HL-60 (cell line): ENCODE measurements at places on chromosomes 4 and X.

DNA sequence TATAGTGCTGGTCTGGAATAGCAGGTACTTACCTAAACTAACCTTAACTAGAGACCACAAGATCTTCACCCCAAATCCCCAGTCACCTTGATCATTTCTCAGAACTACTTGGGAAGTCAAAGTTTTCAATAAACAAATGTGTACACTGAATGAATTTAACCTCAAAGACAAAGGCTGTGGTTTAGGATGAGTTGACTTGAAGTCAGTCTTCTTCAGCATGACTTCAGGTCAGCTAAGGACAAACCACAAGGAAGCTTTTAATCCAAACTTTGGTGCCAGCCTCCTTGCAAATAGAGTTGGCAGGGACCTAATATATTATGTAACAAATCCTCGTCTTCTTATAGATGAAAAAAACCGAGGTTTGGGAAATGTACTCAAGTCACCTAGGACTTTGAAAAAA, 21.2 kb upstream of the VCX2 start:
- DNase-seq, result no peak

DNA sequence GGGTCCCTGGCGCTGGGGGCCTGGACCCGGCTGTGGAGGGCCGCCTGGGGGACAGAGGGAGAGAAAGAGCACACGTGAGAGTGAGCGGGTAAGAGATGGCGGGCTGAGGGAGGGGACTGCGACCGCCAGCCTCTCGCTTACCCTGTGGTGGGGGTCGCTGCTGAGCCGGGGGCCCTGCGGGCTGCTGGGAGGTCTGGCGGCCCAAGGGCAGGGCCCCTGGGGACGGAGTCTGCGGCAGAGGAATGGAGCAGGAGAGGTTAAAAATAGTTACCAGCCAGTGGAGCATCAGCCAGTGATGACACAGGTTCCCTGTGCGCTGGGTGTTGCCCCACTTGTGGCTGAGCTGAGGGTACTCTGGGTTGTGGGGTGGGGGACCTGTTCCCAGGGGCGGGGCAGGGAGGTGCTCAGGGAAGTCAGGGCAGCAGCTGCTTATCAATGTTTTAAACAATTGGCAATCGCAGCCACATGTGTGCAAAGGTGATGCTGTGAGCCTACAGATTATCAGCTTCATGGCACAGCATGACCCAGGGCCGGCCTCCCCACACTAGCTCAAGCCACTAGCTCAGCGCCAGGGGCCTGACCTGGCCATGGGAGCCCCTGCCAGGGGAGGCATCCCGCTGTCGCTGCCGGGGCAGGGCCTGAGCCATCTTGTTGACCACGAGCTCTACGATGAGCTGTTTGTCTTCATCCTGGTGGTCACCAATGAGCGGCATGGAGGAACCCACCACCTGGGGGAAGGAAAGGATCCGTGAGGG, 7.5 kb upstream of the TIMP1 start:
- no peak for DNase-seq

GRCh38 chr4:30930276-30930675, 210.1 kb downstream of the PCDH7 start:
- no peak for DNase-seq

- no peak for DNase-seq
Measured at GRCh38 chr4:173642509-173642908, 112.5 kb upstream of the HAND2 start.

- DNase-seq, result no peak
Measured at GRCh38 chrX:42803320-42803719, 25.4 kb upstream of the PPP1R2C start.

DNA sequence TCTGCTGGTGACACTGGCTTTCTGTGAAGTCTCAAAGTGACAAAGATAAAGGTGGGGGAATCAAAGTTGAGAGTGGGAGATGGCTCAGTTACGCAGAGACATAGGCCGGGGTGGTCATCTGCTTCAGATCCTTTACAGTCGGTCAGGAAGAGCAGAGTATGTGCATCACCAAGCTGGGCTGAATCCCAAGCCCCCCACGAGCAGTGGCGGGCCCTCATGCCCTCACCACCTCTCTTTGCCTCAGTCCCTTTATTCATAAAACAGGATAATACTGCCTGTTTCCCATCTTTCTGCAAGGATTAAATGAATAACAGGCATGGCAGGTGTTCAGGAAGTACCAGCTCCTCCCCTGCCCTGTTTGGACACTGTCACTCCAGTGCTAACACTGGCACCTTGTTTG, 135.6 kb downstream of the EVC2 start:
- no peak for DNase-seq

DNA sequence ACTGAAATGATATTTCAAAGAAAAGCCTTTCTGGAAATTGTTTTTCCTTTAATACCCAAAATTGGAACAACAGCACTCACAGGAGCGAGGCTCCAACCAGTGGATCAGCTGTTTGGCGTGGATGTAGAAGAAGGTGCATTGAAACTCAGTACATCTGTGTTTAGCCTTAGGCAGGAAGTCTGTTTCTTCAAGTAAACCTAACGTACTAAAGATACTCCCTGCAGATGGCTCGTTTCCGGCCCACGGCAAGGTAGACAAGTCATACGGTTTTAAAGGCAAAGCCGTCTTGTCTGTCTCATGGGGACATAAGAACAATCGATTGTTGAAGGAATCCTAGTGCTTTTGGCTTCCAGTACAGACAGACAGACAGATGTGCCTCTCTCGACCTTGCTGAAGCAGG, 50.0 kb upstream of the CLCN4 start:
- DNase-seq, result no peak

DNA sequence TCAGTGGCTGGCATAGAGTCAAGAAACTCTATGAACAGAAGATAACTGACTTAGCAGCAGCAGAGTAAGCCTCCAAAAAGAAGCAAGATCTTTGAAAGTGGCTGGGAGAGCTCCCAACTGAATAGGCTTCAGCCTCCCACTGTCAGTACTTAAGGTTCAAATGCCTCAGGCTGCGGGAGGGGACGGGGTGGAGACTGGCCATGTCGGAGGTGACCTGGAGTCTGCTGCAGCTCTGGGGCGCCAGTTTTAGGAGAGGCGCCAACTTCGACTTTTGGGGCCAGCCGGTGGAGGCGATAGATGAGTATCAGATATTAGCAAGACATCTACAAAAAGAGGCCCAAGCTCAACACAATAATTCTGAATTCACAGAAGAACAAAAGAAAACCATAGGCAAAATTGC, 67.3 kb downstream of the TMEM144 start:
- no peak for DNase-seq

DNA sequence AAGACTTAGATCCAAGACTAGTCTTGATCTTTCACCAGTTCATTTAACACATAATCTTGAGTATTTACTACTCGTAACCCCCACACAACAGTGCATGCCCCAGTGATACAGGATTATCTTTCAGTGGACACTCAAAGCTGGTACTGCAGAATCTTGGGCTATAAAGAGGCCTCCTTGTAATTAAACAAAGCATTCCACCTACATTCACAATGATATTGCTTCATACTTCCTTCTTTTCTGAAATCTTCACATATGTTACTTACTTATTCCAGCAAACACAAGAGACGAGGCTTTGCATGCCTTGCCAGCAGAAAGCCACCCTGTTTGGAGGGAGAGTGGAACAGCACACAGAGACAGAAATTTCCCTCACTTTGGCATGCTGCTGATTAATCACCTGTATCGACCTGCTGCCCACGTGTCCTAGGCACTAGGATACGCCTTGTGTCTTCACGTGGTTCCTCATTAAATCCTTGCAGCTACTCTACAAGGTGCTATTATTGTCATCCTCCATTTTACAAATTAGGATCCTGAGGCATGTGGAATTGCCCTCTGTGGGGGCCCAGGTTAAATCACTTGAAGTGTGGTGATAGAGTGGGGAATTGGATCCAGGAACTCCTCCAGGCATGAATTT, 77.3 kb downstream of the FAM184B start:
- DNase-seq, result no peak

DNA sequence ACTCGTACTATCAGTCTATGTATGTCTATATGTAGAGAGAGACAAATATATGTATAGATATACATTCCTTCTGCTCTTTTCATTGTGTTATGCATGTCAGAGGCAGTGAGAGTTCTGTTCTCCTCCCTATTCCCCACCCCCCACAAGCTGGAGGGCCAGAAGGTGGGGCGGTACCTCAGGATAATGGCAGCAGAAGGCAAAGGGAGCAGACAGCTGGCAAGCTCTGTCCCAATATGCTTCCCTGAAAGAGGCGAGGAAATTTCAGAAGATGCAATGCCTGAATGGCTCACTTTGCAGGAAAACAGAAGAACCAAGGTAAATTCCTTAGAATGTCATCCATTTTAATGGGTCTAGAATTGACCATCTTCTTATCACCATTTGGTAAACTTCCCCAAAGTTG, 114.4 kb downstream of the NAA11 start:
- no peak for DNase-seq

DNA sequence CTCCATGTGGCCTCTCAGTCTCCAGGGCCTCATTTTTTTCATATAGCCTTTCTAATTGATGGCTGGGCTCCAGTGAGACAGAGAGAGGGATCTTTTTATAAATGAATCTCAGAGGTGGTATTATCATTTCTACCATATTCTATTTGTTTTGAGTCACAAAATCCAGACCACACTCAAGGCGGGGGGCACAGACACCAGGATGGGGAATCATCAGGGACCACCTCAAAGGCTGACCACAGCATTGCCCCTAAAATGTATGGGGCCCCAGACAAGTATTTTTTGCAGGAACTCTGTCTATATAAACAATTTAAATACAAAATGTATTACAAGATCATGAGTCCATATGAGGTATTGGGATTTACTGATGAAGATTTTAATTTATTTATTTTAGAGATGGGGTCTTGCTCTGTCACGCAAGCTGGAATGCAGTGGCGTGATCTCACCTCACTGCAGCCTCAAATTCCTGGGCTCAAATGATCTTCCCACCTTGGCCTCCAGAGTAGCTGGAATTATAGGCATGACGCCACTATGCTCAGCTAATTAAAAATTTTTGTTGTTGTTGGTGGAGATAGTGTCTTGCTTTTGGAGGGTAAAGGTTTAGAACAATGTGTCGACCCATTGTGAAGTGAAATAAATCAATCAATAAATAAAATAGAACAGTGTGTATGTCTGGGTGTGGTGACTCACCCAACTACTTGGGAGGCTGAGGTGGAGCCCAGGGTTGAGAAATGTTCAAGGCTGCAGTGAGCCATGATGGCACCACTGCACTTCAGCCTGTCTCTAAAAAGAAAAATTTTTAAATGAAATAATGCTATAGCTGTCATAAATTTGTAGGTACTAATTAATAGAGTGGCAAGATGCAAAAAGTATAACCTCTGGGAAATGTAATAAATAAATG, 29.4 kb downstream of the WDR13 start:
- no peak for DNase-seq

GRCh38 chr4:94582517-94582916, 130.8 kb downstream of the PDLIM5 start:
- DNase-seq, result no peak

DNA sequence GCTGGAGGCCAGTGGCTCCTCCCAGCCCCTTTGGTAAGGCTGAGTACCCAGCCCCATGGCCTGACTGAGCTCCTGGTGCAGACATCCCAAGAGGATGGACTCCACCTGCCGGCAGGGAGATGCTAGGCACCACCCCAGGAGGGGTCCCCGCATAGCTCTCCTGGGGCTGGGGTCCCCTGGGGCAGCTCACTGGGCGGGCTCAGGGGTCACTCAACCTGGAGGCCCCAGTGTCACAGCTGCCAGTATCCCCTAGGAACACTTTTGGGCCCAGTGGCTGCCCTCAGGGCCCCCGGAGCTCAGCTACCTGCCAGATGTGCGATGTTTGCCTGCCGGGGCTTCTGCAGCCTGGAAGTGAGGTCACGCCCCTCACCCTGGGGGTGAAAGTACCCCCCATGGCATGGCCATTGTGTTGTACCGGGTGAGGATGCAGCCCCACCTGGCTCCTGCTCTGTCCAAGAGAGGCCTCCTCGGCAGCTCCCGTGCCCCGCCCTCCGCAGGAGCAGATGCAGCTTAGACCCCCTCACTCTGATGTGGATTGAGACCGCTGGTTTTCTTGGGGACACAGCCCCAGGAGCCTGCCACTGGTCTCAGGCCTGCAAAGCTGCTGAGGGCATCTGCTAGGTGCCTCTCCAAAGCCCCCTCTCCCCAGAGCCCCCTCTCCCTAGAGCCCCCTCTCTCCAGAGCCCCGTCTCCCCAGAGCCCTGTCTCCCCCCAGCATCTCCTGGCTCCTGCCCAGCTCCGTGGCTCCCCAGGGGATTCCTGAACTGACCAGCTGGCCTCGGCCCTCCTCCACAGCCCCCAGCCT, 6.7 kb upstream of the HGFAC start:
- DNase-seq, result no peak

GRCh38 chr4:180261346-180261745, 1981.9 kb upstream of the TENM3 start:
- no peak for DNase-seq

GRCh38 chr4:37679301-37679700, 6.9 kb downstream of the RELL1 start:
- no peak for DNase-seq

GRCh38 chr4:112473985-112474384, 42.0 kb downstream of the NEUROG2 start:
- DNase-seq, result no peak

DNA sequence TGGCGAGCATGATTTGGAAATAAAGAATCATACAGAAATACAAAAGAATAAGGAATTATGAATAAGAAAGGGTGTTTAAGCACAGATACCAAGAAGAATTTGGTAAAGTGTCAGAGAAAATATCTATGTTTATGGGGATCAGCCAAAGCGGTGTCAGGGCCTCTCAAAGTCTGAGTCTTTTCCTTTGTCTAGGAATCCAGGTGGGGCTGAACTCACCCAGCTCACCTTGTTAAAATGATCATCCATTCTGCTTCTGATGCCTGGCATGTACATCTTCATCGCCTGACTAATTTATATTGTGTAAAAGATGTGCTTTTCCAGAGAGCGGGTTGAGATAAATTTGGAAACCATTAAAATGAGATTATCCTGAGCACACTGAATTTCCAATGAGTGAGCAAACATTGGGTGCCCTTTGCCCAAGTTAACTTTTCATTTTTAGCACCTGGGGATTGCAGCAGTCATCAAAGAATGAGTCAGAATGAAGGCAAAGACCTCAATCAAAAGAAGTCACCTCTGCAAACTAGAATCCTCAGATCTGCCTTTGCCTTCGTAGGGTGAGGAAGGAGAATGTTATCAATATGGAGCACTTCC, 141.9 kb upstream of the ANXA3 start:
- no peak for DNase-seq

- DNase-seq, result no peak
Measured at GRCh38 chrX:104281564-104281963, 26.8 kb upstream of the ESX1 start.

- no peak for DNase-seq
Measured at GRCh38 chrX:37077646-37078433, 69.7 kb downstream of the FAM47C start.

GRCh38 chr4:61583696-61584095, 383.6 kb downstream of the ADGRL3 start:
- DNase-seq, result no peak
